ENCODE measurements at places on chromosomes 5 and 9. TPM values are rescaled to one million over a fixed set of nuclear protein-coding genes. Genes with fewer than 3 reads are reported as not detected.

ZSWIM6 gene
- 14.5 TPM for total RNA-seq

DOCK2 gene
- total RNA-seq = 11.5 TPM

IFNA16 gene
- not detected for total RNA-seq

BHMT2 gene
- total RNA-seq = 5.1 TPM

PCDHA8 gene
- not detected for total RNA-seq

NR5A1 gene
- not detected for total RNA-seq

Data from tongue (tissue), 3 donors.